ENCODE measurements at places on chromosomes 2 and 18.

- DNase-seq: no peak
These were observed 160.6 kb downstream of the GALNT3 start for GRCh38 chr2:165633431-165633830.

DNA sequence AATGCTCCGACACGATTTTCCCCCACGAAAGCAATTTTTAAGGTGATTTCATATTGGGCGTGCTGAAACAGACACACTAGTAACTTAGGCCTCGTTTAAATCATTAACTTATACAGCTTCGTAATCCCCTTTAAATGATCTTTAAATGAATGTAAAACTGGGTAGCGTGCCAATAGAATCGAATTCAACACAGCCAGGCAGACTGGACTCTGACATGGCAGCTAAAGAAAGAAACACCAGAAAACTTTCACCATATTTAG, 2.4 kb upstream of the ID2 start:
- no peak for DNase-seq

DNA sequence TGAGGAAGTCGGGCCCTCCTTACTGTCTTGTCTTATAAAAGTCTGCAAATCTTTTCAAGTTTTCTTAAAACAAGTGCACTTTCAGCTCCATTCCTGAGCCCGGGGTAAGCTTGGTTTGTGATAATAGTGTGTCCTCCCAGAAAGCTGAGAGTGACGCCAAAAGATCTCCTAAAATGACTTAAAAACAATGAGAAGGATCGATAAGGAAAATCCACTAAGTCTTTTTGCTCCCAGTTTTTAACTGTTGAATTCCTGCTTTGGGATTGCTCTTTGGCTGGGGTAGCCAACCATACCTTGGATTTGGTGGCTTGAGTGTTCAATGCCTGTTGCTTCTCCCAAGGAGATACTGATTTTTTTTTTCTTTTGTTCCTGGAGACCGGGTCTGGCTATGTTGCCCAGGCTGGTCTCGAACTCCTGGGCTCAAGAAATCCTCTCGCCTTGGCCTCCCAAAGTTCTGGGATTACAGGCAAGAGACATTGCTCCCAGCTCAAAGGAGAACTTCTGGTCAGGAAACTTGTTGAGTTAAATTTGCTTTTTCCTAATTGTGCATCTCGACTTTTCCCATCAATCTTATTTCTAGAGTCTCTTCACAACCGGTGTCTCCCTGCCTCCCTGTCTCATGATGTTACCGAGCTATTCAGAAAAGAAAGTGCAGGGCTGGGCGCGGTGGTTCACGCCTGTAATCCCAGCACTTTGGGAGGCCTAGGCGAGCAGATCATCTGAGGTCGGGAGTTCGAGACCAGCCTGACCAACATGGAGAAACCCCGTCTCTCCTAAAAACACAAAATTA, 3.0 kb downstream of the TGIF1 start:
- DNase-seq: no peak

DNA sequence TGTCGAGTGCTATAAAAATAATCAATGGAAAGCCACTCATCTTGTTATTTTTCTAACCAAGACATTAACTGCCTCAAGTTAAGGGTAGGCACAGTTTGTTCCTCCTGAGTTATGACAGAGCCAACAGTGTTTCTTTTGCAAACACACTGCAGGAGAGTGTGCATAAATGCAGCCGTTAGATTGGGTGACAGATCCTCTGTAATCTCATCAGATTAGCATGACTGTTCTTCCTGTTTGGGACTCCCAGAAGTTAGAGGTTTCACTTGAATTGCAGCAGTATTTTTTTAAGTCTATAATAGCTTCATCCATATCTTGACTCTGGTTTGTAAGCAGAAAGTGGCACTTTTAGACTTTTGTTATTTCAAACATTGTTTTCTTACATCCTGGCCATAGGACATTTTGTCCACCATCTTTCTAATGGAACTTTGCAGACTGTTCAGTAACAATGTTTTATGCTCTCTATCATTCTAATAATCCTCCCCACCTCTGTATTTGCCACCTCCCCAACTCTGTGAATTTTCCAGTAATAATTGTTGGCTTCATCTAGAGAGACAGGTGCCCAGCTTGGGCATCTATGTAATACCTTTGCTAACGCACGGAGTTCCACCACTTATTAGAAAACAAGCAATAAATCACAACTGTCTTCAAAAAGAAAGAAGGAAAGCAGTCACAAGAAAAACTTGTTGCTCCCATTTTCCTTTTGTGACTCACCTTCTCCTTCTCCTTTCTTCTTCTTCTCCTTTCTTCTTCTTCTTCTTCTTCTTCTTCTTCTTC, 560.0 kb downstream of the ADCYAP1 start:
- DNase-seq: no peak

DNA sequence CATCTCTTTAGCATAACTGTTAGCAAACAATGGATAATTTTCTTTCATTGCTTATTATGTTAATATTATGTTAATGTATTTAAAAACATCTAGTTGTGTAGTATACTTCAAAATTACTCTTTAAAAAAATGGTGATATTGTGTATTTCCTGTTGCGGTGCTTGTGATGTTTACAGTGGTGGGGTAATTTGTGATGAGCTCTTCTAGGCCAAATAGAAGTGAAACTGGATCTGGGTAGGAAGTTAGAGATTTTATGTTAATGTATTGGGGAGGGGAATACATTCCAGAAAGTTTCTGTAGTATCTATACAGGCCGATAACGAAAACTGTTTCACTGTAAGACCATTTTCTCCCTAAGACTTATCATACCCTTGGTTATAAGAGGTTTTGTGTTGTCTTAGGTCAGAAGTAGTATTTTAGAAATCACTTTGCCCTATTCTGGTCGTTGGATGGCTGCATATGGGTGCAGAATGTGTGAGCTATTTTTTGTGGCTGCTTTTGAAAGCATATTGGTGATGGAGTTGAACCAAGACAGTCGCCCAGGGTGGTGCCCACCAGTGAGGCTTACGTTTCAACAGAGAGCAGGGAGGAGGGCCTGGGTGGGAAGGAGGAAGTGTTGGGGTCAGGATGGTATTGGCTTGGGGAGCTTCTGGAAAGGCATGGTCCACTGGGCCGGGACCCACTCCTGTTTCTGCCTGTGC, 5.8 kb downstream of the TSHZ1 start:
- DNase-seq: no peak

DNA sequence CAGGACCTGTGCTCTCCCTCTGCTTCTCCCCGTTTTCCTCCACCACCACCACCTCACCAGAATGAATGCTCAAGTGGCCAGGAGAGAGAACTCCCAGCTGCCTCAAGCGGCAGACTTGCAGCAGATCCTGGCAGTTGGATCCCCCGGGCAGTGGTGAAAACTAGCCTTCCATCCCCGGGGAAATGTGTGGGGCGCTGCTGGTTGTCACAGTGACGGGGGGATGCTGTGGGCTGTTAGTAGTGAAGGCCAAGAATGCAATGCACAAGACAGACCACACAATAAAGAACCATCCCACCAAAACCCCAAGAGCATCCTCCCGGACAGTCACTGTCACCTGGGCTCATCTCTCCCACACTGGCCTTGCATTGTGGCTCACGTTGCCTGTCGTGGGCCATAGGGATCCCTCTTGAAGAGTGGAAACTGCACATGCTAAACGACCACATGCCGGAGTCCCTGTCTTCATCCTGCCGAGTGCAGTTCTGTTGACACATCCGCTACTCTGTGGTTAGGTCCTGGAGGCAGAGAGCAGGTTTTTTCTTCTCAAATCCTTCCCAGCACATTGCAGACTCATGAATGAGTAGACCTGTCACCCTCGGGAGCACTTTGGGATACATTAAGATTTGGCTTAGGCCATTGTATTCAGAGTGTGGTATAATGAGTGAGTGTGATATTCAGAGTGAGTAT, 13.5 kb downstream of the SPATA3 start:
- DNase-seq: no peak

DNA sequence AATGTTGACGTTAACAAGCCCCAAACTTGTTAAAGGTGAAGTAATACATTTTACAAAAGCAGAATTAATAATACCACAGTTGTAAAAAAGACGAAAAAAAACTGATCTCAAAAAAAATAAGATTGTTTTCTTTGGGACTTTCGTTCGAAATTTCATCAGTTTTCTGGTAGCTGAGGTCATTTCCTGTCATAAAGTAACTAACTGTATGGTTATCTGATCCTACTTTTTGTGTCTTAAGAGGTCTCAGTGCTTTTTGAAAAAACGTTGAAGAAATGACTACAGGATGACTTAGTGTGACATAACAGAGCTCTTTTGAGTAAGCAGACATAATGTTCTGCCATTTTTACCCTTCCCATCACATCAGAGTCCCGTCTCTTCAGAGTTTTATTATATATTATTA, 79.3 kb downstream of the BIRC6 start:
- no peak for DNase-seq

DNA sequence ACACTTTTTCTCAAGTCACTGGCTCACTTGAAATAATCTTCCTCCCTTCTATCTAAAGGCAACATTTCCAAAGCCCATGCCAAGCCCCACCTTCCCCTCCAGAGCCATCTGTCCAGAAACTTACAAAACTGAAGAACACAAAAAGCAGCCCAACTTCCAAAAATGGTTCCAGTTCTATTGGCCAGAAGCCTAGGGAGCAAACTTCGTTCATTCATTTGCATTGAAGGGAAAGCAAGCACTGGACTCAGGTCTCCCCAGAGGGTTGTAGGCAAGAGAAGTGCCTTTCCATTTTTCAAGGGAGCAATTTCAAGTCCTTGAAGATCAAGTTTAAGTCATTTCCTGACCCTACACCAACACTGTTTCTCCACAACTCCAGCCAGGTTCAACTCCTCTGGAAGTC, 585.0 kb downstream of the BCL11A start:
- no peak for DNase-seq

DNA sequence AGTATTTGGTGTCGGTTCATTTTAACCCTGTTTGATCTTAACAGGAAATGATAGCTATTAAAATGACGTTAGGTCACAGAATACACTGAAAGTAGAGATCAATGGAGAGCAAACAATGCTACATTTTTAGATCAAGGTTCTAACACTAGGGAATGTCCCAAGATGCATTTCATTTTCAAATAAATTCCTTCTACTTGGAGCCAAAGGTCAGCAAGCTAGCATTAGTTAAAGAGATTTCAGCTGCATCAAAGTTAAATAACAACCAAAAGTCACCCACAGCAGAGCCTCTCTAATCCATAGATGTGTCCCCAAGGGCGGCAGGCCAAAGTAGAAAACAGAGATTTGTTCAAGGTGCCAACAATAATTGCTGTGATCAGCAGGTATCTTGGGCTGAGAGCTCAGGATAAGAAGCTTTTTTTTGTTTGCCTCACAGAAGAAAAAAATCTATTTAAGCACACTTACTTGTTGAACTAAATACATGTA, 1233.6 kb upstream of the TMEFF2 start:
- no peak for DNase-seq

- DNase-seq: no peak
These were observed 59.1 kb downstream of the CABLES1 start for GRCh38 chr18:23194155-23194996.

DNA sequence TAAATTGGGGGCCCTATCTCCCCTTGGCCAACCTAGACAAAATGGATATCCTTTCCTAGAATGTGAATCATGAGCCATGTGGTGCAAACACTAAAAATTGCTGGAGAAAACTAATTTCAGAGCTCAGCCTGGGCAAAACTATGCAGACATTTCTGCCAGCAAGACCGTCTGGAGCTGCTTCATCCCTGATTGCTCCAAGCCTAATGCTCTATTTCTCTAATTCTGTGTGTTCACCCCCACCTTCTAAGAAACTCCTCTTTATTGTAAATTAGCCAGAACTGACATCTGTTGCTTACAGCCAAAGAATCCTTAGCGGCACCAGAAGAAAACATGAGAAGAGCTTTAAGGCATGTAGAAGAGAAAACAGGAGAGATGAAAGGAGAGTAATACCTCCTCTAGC, 337.7 kb upstream of the CHAC2 start:
- DNase-seq: no peak

DNA sequence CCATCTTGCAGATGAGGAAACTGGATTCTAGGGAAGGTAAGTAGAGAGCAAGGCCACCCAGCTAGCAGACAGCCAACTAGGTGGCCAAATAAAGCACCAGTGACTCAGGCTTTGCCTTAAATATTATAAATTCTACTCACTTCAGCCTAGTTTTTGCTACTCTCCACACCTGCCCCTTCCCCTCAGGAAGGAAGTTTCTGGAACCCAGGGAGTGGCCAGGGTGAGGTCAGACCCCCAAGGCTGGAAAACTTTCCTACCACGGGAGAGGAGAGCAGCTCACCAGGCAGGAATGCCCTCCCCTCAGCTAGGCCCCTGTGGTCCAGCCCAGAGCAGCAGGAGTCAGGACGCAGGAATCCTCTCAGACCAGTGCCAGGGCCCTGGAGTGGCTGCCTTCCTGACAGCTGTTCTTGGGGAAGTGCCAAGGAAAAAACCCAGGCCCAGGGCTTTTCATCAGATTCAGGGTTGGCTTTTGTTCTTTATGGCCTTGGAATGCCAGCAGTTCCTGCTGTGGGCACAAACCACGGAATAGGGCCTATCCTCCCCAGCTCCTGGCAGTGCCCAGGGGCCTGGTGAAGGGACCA, 5.1 kb upstream of the PAX8 start:
- DNase-seq: no peak

DNA sequence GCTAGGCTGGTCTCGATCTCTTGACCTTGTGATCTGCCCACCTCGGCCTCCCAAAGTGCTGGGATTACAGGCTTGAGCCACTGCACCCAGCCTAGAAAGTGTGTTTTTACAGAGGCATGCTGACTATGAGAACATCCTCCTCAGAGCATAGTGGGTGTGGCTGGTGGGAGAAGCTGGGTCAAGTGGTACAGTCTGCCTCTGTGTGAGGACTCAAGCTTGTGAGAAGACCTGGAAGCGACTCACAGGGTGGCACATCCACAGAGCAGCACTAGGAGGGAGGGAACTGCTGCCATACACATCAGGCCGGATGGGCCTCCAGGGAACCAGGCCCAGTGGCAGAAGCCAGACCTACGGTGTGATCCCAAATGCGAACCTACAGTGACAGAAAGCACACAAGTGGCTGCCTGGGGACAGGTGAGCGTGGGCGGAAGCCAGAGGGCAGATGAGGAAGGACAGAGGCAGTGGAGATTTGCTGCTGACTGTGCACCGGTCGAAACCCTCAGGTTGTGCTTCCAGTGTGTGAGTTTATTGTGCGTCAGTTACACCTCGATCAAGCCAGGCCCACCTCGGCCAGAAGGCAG, 8.9 kb downstream of the ARHGEF4 start:
- no peak for DNase-seq

GRCh38 chr2:241094172-241094571, 7.9 kb downstream of the MTERF4 start:
- DNase-seq: no peak

GRCh38 chr2:236612737-236613136, 43.1 kb downstream of the ACKR3 start:
- no peak for DNase-seq

GRCh38 chr2:80288576-80288975, 16.0 kb downstream of the LRRTM1 start:
- no peak for DNase-seq

- no peak for DNase-seq
These were observed 94.5 kb downstream of the KCNS3 start for GRCh38 chr2:17972991-17973390.

GRCh38 chr18:39561126-39561525, 1995.5 kb upstream of the CELF4 start:
- no peak for DNase-seq

- DNase-seq: no peak
These were observed 284.0 kb upstream of the GCFC2 start for GRCh38 chr2:75994759-75995158.

GRCh38 chr2:167177196-167177595, 288.9 kb downstream of the XIRP2 start:
- no peak for DNase-seq

GRCh38 chr2:16911746-16912145, 246.1 kb upstream of the CYRIA start:
- no peak for DNase-seq
